ENCODE measurements at places on chromosomes 1 and 21.

DNA sequence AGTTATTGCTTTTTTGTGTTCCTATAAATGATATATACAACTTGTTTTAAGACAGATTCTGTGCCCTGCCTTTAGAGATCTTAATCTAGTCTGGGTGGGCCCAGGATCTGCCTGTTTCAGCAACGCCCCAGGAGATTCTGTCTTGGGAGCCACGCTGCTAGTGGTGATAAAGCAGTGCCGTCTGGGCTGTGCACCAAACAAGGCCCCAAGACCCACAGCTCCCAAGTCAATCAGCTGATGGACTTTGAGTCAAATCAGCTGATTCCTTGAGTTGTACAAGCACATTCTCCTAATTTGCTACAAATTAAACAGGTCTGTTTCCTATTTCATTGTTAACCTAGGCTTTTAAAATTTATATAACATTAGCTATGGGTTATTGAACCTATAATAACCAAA lies 15.7 kb upstream of the SLC44A3 start:
- no peak for DNase-seq

DNA sequence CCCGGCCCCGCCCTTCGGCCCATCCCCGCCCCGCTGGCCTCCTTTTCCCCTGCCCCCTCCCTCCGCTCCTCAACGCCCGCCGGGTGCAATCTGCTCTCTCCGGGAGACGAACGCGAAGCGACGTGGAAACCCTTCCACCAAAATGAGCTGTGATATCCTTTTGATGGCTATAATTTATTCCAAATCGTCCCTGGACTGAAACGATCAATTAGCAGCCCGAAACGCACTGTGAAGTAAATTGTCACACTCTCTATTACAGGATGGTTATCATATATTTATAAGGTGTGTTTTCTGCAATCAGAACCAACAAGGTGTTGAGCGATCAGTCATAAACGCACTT lies 134.6 kb upstream of the BARHL2 start:
- DNase-seq, result no peak

DNA sequence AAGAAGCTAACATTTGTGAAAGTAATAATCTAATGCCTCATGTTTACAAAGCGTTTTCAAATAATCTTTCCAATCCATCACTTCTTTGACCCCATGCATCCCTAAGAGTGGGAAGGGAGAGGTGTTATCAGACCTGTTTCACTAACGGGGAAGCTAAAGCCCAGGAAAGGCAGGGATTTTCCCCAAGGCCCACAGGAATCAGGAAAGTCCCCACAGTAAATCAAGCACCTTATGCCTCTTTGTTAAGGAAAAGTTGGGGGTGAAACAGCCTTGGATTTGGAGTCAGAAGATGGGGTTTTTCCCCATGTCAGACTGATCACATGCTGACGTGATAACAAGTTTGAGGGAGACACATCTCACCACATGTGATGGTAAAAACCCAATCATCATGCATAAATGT lies 20.0 kb upstream of the ANGPTL7 start:
- no peak for DNase-seq

DNA sequence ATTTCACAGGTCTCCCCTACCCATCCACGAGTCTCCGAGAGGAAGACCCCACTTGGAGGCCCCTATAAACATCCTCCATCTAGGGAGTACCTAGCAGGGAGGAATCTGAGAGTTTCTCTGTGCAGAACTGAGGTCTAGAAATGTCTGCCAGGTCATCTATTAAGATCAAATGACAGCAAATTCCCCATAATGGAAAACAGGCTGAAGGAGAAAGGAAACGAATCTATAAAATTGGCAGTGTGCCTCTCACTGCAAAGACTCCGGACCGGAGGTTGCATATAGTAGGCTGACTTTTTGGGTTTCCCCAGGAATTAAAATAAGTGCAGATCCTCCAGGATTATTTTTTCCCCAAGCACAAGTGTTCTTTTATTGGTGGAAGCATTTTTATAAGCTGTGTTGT lies 57.7 kb downstream of the NMNAT2 start:
- no peak for DNase-seq

DNA sequence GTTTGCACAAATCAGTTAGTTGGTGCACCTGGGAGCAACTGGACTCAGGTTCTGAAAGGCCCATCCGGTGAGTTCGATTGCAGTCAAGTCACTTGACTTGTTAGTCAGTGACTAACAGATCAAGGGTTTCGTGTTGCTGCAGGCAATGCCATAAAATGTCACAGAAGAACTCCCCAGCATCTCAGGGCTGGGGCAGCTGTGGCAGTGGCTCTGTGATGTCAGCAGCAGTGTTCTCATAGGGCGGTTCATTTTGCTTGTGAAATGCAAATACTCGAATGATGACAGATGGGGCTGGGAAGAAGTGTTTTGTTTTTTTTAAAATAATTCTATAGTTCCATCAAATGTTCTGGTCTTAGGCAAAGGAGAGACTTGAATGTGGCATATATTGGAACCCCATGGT lies 287.8 kb downstream of the LMX1A start:
- no peak for DNase-seq

GRCh38 chr1:222095606-222096475 lies 354.0 kb upstream of the DUSP10 start:
- DNase-seq, result no peak

DNA sequence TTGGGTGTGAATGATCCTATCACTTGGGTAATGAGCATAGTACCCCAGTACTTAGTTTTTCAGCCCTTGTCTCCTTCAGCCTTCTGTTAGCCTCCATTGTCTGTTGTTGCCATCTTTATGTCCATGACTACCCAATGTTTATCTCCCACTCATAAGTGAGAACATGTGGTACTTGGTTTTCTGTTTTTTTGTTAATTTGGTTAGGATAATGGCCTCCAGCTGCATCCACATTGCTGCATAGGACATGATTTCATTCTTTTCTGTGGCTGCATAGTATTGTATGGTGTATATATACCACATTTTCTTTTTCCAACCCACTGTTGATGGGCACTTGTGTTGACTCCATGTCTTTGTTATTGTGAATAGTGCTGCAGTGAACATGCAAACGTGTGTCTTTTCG lies 39.6 kb upstream of the GPR52 start:
- DNase-seq, result no peak

GRCh38 chr1:50257940-50258685 lies 149.4 kb downstream of the ELAVL4 start:
- DNase-seq, result no peak

DNA sequence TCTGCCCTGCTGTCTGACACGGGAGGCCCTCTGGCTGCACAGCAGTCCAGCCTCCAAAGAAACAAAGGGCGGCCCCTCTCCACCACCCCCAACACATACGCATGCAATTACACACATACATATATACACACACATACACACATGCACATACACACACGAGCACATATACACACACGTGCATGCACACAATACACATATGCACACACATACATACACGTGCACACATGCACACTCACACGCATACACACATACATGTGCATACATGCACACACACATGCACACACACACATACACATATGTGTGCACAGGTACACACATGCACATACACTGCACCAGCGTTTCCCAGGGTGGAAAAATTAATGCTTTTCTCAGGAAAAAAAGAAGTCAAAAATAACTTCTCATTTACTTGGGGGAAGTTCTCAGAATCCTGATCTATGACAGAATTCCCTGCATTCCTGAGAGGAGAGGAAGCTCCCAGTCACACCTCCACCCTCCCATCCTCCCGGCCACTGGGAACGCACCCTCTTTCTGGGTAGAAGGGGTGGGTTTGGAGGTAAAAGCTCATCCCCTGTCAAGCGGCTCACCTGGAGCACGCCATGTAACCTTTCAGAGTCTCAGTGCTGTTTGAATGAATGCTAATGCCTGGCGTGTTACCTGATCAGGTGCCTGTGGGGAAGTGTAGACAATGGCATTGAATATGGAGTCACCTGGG lies 33.1 kb upstream of the KLHDC7A start:
- DNase-seq, result no peak

GRCh38 chr1:1039145-1039910 lies 19.4 kb downstream of the AGRN start:
- DNase-seq, result no peak

GRCh38 chr1:41935226-41935625 lies 16.5 kb upstream of the HIVEP3 start:
- no peak for DNase-seq

DNA sequence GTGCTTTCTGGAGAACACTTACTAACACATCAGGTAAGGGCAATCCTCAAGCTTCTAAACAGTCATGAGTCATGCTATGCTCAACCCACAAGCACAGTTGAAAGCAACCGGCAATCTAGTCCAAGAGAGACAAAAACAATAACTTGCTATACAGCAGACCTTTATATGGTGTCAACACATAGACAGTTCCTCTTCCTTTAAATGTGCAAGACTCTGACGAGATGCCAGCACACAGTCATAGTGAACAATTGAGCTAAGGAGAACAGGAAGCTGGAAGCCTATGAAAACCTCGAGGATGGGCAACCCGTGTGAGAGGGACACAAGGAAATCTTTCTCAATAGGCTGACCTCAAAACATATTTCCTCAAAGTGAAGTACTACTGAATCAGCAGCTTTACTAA lies 5.3 kb downstream of the ADIPOR1 start:
- DNase-seq, result peak; percentile 24

- no peak for DNase-seq
Observed at GRCh38 chr1:44300852-44301251, 54.2 kb downstream of the ERI3 start.

DNA sequence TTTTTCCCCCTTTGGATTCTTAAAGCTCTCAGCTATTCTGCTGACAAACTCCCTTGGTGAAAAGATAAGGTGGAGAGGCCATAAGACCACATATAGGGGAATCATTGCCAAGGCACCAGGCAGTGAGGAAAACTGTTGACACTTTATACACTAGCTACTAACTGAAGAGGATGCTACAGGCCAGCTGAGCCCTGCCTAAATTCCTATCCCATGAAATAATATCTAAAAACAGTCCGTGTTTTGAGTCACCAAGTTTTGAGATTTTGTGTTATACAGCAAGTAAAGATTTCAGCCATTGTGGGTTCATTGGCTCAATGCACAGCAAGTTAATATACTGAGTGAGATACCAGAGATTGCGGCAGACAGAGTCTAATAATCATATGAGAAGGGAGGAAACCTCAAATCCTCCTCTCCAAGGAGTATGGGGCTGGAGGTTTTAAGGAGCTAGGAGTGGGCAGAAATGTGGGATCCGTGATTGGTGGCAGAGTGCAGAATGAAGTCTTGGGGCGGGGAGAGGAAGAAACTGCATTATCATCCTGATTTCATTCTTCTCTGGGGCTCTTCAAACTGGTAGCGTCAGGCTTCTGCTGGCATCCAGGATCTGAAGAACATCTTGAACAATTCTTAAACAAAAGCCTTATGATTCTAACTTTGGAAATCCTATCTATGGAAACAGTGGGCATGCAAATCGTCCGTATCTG lies 9.2 kb downstream of the CLDN8 start:
- peak; percentile 71 for DNase-seq

- no peak for DNase-seq
Observed at GRCh38 chr1:223208164-223209076, 65.4 kb upstream of the TLR5 start.

DNA sequence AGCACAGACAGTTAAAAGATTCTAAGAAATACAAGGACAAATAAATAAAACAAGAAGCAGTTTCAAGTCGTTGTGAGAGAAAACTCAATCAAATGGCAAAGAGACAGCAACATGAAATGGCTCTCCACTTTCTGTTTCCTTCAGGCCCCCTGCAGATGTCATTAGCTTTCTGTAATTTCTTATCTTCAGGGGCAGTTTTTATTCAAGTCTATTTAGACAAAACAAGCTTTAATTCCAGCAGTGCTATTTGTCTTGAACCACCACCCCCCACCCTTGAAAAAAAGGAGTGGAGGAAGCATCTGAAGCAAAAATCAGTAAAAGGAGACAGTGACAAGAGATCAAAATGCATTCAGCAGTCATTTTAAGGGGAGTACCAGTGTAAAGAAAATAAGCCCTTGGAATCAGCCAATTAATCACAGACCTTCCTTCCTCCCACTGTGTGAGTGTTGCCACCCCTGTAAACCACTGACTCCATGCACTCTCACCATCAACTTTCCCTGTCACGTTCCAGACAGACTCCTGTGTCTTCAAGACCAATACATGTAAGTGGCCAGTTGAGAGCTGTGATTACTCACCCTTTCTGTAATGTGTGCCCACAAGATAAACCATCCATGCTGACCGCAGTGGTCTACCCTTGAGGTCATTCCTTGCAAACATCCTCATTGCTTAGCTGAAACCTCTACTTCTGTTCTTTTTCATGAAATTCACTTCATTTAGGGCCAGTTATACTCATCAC lies 136.1 kb upstream of the HOOK1 start:
- DNase-seq, result peak; percentile 99

DNA sequence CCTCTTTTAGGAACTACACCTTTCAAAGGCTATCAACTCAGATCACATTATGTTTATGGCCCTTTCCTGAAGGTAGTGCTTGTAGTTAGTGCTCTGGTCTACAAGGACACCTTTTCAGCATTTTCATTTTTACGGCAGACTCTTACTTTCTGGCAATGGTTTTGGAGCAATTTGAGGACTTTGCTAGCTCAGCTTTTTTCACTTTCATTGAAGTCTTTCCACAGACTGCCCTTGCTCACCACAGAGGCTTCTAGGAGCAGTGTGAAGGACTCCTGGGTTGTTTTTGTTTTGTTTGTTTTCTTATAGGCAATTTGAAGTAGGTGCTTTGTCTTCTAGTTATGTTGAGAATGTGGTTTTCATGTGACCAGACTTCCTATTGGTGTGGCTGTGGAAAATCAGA lies 43.1 kb downstream of the CD55 start:
- no peak for DNase-seq

DNA sequence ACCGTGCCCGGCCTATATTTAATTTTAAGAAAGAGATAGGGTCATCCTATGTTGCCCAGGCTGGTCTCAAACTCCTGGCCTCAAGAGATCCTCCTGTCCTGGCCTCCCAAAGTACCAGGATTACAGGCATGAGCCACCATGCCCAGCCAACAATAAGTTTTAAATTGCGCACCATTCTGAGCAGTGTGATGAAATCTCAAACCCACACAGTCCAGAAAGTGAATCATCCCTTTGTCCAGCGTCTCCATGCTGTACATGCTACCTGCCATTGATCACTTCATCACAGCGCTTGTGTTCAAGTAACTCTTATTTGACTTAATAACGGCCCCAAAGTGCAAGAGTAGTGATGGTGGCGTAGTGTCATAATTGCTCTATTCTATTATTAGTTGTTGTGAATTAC lies 75.4 kb downstream of the APP start:
- no peak for DNase-seq
